Astrocyte (in vitro differentiated cells and primary cell): ENCODE measurements at places on chromosomes 6 and 20.

DNA sequence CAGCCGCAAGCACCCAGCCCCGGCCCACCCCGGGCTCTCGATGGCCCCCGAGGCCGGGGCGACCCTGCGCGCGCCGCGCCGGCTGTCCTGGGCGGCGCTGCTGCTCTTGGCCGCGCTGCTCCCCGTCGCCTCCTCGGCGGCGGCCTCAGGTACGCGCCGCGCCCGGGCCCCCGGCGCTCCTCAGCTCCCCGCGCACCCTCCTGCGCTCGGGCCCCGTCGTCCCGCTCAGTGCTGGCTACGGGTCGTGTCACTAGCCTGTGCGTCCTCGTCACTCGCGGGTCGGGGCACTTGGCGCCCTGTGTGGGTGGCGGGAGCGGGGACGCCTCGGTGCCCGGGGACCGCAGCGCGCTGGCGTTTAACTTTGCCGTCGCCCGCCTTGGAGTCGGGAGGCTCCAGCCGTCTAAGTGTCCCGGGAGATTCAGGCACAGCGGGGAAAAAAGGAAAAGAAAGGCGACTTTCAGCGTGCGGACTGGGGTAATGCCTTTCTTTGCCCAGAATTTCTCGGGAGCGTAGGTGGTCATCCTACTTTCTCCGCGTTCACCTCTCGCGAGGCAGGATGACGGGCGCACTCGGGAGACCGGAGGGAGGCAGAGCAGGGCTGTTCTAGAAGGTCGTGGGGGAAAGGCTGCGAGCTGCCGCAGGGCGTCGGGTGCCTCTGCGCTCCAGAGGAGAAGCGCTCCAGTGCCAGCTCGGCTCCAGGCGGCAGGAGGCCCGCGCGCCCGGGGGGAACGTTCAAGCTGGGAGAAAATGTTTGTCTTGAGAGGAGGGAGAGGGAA lies 545 bp downstream of the FNDC1 start:
- DNase-seq = peak; percentile 51

DNA sequence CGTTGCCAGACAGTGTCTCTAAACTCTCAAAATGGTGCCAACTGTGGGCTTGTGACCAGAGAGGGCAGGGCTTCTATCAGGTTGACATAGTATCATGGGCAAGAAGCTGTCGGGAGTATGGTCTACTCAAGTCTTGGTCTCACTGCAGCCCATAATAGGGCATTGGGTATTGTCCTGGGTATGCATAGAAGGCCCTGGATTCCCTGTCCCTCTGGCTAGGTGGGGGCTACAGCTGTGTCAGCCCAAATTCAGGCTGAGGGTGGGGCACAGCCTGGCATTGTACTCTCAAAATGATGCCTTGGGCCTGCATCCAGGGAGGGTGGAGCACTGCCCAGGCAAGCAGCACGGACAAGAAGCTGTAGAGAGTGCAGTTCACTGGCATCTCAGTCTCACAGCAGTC lies 408.8 kb upstream of the MAN1A1 start:
- no peak for DNase-seq

DNA sequence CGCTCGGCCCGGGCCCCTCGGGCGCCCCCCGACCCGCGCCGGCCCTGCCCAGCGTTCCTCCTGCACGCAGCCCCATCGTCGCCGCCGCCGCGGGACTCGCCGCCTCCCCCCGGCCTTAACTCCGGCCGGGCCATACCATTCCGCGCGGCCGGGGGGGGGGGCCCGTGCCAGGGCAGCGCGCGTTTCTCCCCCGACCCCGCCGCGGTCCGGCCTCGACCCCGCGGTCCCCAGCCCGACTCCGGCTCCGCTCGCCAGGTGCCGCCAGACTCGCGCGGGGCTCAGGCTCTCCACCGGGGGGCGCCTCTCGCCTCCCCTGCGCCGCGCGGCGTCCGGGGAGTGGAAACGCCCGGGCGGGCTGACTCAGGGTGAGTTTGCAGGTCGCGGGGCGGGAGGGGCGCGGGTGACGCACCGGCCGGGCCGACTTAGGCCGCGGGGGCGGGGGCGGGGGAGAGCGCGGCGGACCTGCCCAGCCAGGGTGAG lies at the start of gene SRXN1:
Gene SRXN1 (minus strand): TSS at position 91 of the 480 bp plus-strand sequence. CDS start 15 bp downstream, at position 76.
- peak; percentile 86 for DNase-seq

- no peak for DNase-seq
These were observed 48.9 kb upstream of the BHLHE23 start for GRCh38 chr20:63055575-63056235.

DNA sequence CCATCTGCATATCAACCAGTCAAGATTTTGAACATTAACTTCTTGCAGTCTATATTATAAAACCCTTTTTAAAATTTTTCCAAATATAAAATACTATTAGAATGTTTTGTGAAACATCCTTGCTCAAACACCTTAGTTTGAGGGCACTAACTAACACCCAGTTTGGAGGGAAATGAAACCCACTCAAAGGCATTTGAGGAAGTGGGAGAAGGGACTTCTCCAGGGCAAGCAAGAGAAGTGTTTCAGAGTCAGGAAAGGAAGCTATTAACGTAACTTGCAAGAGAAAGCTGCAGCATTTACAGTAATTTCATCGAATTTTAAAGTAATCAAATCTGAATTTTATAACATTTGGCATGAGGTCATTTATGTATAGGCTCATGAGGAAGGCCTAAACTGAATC lies 21.3 kb downstream of the MTFR2 start:
- no peak for DNase-seq

DNA sequence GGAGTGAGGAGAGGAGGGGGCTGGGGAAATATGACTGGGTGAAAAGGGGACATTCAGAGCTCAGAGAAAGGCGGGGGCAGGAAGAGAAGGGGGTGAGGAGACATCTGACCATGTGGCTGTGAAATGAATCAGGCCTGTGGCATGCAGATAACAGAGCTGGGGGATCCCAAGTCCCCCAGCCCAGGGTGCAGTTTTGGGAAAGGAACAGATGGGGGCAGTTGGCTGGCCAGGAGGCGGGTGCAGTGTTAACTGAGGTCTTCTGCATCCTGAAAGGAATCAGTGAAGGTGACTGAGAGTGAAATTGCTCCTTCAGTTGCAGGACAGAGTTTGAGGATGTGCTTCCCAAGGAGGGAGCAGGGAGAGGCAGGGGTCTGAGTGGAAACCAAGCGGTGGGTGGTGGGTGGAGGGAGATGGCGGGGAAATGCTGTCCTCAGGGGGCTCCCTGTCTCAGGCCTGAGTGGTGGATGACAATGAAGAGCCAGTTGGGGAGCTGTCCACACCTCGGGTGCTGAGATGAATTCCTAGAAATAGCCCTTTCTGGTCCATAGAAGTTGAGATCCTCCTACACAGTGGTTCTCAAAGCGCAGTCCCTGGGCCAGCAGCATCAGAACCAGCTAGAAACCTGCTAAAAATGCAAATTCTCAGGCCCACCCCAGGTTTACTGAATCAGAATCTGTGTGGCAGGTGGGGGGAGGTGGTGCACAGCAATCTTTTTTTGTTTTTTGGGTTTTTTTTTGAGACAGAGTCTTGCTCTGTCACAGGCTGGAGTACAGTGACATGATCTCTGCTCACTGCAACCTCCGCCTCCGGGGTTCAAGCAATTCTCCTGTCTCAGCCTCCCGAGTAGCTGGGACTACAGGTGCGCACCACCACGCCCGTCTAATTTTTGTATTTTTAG lies 26.0 kb upstream of the CCDC167 start:
- DNase-seq = no peak

- no peak for DNase-seq
These were observed 48.6 kb upstream of the FABP7 start for GRCh38 chr6:122730775-122731386.

DNA sequence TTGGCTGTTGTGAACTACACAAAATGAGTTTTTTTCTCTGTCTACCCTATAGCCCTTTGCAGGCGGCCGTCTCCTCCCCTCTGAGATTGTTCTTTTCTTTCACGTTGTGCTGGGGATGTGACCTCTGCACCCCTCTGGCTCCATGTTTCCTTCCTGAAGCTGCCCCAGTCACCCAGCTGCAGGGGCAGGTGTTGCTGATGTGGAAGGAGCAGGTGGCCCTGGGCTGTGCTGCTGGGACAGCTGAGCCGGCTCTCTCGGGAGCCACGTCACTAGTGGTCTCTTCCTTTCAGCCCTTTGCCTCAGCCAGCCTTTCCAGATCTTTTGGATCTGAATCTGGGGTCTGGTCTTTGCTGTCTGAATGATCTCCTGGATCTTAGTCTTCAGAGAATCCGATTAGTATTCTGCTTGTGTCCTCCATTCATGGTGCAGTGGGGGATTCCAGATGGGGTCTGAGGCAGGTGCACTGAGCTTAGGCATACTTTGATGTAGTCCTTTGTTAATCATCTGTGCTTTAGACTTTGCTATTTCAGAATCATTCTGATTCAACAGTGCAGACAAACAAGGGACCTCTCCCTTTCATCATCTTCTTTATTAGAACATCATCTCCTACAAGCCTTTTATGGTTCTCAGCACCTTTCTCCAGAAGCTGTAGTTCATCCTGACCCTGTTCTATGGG lies 31.4 kb downstream of the TMEM181 start:
- DNase-seq = no peak
